Hematopoietic multipotent progenitor cell treated with erythropoietin and hydrocortisone succinate and interleukin-3 and kit ligand, for 15 days (in vitro differentiated cells): ENCODE measurements at places on chromosomes 7 and 10.

DNA sequence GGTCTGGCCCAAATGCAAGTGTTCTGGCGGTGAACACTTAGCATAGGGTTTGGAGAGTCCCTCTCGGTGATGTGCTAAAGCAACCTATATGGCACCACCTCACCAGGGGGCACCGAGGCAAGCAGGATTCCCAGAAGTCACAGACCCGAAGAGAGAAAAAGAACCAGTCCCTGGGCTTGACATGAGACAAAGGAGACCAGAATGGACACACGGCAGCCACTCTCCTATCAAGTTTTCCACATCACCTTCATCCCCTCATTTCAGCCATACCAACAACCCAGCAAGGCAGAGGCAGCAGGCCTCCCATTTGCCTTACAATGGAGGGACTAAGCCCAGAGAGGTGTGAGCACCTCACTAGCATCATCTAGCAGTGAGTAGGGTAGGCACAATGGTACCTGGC lies 19.7 kb downstream of the GPRIN2 start:
- DNase-seq: no peak

DNA sequence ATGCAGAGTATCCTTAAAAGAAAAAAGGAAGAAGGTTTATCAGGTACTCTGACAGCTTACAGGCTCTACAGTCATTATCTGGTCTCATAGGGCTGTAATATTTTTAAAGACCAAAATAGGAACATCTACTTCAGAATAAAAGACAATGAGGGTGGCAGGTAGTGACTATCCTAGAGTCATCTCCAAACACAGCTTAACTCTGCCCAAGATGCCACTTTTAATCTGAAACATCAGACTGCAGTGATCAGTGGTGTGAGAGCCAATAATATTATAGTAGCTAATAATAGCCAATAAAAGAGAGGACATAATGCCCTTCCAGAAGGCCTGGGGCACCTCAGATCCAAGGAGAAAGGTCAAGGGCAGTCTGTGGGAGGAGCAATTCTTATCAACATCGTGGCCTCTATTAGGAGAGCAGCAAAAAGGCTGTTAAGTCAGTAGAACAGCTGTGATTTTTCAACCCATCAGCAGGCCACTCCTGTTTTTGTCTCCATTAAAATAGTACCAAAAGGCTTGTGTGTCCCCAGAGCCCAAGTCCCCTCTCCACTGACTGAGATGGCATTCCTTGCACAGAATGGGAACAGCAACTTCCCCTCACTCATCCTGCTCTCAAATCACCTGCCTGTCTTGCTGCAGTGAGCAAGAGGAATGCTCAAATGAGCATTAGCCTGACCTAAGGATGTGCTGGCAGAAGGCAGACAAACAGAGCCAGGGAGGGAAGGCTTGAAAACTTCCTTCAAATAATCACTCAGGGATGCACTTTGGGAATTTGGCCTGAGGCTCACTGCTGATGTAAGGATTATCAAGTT lies 20.7 kb upstream of the SPOCK2 start:
- DNase-seq: no peak

DNA sequence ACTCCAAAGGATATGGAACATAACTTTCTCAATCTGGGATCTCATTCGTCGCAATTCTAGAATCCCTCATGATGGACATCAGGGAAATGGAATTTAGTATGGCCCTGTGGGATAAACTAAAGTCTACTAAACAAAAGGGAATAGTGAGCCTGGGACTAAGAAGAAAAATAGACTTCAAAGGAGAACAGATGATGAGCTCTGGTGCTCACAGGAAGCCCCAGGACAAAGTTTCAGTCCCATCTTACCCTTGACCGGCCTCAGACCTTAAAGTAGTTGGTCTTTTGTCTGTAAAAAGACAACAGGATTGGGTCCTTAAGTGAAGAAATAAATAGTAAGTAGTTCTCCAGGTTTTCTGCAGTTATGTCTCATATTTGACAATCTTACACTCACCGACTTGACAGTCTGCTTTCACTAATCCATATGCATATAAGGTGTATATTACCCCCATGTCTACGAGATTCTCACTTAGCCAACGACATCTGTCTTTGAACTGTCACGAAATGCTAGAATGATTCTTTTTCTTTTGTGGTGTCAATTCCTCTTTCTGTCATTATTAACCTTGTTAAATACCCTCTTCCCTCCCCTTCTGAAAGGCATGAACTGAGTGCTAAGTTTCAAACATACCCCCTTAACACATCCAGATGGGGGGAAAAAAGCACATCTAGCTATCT lies 10.9 kb upstream of the IKZF1 start:
- no peak for DNase-seq

GRCh38 chr7:15561835-15562234 lies at the start of gene AGMO:
AGMO (minus strand) TSS chr7:15562015.
- DNase-seq: no peak

DNA sequence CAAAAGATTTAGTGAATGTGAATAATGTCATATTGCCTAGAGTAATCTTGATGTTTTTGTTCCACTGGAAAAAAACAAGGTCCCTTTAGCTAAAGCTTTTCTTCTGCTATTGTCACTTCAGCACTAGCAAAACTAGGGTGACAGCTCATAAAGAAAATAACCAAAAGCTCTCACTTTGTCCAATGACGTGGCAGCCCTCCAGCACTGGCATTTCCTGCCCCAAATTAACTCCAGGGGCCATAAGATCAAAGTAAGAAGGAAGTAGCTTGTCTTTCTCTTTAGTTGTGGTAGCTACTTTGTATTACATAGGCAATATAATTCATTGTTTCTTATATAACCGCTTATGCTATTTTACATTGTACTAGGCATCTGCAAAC lies 47.3 kb downstream of the LRRN3 start:
- DNase-seq: no peak

DNA sequence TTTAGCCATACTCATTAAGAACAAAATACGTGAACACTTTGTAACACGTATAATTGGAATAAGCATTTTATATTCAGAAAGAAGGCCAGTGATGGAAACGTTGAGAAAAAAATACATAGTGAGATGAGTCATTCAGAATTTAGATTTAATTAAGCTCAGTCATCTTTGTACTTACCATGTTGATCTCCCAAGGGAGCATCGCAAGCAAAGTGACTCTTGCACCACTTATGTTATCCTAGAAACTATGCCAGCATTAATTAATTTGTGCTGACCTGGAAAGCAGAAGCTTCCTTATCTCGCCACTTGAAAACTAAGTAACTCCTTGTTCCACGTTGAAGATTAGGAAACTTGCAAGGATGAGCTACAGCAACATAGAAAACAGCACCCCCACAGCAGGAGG lies 9.7 kb upstream of the MPP7 start:
- DNase-seq: no peak

- no peak for DNase-seq
These were observed 103.2 kb upstream of the IFRD1 start for GRCh38 chr7:112347088-112347487.
